ENCODE measurements at places on chromosomes 16 and 17.

DNA sequence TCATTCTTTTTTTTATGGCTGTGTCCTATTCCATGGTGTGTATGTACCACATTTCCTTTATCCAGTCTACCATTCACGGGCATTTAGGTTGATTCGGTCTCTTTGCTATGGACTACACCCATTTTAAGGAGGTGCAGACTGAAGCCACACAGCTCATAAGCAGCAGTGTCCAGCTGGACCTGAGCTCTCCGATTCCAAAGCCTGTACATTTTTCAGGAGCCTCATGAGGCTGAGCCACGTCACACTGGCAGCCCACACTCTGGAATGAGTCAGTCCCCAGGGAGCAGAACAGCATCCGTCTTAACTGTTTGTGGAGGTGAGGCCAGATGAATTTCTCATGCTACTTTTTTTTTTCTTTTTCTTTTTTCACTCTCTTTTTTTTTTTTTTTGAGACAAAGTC is 116.1 kb downstream of the C16orf95 start:
- no peak for DNase-seq

- DNase-seq: no peak
Observed at GRCh38 chr16:24204150-24204665, 51.9 kb upstream of the CACNG3 start.

DNA sequence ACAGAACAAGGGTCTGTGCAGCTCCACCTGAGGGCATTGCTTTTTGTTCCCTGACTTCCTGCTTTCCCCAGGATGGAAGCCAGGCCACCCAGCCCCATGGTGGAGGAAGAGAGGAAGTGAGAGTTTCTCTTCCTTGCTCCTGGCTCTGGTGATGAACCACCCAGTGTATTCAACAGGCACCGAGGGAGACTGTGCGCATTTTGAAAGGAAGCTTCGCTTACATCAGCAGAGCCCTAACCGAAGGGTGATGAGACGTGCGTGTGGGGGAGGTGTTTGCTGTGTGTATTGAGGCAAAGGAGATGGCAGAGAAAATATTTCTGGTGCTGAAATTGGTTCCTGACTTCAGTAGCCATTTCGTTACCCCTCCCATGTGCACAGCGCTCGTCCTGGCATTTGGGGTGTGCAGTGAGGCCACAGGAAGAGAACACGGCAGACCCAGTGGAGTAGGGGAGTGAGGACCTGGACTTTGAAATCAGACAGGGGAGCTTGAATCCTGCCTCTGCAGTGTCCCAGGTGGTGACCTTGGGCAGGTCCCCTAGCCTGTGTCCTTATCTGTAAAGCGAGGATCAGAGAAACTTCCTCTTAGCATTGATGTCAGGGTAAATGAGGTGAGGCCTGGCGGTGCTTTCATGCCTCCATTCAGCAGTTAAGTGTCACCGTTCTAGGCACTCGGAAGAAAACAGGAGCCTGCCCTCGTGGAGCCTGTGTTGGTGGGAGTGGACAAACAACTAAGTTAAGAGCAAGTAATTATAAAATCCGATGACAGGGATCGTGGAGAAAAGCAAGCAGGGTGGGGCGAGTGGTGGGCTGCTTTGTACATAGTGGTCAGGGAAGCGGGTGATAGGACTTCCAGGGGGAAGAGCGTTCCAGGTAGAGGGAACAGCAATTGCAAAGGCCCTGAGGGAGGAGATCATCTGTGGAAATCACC is 7.4 kb downstream of the CMIP start:
- DNase-seq: no peak

GRCh38 chr17:64278614-64279013 is 15.6 kb upstream of the TEX2 start:
- DNase-seq: no peak

GRCh38 chr16:82860071-82860470 is 233.3 kb downstream of the CDH13 start:
- no peak for DNase-seq

DNA sequence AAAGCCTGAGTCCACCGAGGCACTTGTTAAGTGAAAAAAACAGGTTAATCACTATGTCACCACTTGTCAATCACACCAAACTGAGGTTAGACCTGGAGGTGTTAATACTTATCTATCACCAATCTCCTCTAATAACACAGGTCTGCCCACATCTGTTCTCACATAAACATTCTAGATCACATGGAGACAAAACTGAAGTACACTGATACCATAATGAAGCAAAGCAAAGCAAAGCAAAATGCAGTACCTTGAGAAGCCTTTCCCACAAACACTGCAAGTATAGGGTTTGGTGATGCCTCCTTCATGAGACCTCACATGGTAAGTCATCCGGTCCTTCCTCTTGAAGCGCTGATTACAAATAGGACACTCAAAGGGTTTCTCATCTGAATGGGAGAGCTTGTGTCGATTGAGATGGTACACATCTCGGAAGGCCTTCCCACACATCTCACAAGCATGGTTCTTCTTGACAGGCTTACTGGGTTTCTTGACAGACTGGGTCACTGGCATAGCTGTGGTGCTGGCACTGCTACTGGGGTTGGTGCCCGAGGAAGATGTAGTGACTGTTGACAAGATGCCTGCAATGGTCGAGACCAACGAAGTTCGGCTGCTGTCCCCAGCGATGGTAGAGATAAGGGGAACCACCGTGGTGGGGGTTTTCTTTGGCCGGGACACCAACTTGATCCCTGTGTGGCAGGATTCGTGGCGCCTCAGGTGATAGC is 5.4 kb downstream of the VEZF1 start:
- DNase-seq: no peak

All from stimulated activated CD8-positive, alpha-beta memory T cell treated with anti-CD3 and anti-CD28 coated beads, Interleukin-7, amount 100 ng/mL, for 1 hour (primary cell).